ENCODE measurements at places on chromosomes 6 and 20.

GRCh38 chr6:56339524-56339923, 92.1 kb upstream of the COL21A1 start:
- DNase-seq = no peak

GRCh38 chr20:50724851-50725723, 6.3 kb upstream of the PARD6B start:
- DNase-seq = peak; percentile 91

- DNase-seq = peak; percentile 71
These were observed 15.8 kb upstream of the RNF182 start for GRCh38 chr6:13908955-13909381.

DNA sequence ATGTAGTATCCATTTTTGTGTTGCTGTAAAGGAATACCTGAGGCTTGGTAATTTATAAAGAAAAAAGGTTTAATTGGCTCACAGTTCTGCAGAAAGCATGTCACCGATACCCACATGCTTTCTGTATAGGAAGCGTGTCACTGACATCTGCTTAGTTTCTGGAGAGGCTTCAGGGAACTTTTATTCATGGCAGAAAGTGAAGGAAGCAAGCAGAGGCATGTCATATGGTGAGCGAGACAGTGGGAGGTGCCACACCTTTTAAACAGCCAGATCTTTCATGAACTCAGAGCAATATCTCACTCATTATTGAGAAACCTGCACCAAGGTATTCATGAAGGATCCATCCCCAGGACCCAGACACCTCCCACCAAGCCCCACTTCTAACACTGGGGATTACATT, 3.5 kb downstream of the SUMO4 start:
- DNase-seq = no peak

DNA sequence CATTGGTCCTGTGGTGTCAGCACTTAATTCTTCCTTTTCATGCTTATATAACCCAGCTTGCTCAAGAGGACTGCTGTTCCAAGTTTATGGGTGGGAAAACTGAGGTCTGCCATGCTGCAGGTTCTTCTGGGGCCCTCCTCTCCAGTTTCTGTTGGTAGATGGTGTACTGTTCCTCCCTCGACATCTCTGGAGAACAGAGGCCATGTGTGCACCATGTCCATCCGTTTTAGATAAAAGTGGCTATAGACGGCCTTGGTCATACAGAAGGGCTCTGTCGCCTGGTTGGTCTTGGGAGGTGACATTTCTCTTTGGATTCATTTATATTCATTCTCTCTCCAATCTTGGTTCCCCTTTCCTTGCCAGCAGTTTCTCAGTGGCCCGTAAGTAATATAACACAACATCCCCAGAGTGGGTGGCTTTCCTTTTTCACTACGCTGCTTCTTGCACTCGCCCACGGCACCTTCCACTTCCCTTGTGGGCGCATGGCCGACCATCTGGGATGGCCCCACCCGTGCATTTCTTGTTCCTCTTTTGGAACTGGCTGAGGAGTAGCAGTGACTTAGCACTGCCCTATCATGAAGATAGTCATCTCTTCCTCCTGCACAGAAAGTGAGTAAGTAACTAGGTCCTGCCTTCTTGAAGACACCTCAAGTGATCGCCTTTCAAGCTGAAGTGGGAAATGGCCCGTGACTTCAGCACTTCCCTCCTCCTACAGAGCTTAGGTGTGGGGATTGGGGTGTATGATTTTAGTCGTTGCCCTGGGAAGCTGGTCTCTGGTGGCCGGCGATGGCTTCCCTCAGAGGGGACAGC, 94.2 kb downstream of the RREB1 start:
- DNase-seq = no peak

DNA sequence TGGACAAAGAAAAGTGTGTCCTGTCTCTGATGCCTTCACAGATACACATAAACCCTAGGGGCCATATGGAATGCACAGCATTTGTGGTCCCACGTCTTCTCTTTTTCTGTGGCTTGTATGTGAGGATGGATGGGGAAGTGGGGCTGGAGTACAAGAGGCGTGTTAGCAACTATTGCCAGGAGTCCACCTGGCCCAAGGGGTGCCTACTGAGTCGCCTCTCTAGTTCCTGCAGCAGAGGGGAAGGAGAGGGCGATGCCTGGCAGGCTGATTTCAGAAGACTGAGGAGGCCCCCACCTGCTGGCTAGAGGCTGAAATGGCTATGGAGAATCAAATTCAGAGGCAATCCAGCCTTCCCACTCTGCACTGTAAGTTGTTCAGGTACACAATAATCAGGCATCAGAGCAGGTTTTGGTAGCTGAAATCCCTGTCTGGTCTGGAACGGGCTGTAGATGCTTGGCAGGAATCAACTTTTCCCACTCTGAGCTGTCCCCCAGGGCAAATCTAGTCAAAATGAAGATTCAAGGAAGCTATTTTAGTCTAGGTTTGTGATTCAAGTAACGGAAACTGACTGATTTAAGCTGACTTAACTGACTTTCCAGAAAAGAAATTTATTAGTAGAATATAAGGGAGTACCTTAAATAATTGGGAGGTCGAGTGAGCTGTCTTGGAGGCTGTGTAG, 14.9 kb upstream of the PPARD start:
- DNase-seq = peak; percentile 32

GRCh38 chr20:3629893-3630292, 33.3 kb downstream of the GFRA4 start:
- DNase-seq = no peak

GRCh38 chr20:38315290-38315966, 11.5 kb downstream of the BPI start:
- DNase-seq = no peak

DNA sequence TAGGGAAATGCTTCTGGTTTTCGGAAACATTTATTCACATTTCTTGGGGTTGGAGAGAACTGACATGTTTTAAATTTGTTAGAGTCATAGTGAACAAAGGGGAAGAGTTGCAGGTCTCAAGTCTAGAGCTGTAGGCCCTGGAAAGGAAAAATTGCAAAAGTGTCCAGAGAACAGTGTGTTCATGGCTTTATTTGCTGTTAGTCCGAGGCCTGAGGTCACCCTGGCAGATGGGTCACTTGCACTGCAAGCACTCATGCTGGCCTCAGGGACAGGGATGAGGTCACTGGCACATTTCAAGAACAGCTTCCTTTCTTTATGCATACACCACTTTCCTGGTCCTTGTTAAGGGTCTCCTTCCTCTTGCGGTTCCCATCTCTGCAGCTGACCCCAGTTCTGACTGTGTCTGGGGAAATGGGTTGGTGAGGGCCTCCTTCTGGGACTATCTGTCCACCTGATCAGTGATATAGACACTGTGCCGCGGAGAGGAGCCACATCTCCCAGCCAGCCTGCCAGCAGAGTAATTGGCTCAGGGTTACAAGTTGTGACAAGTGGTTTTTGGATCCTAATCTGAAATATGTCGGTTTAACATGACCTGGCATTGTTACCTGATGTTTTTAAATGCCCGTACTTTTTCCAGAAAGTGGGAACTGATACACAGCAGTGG, 194.0 kb downstream of the EYA4 start:
- DNase-seq = no peak

DNA sequence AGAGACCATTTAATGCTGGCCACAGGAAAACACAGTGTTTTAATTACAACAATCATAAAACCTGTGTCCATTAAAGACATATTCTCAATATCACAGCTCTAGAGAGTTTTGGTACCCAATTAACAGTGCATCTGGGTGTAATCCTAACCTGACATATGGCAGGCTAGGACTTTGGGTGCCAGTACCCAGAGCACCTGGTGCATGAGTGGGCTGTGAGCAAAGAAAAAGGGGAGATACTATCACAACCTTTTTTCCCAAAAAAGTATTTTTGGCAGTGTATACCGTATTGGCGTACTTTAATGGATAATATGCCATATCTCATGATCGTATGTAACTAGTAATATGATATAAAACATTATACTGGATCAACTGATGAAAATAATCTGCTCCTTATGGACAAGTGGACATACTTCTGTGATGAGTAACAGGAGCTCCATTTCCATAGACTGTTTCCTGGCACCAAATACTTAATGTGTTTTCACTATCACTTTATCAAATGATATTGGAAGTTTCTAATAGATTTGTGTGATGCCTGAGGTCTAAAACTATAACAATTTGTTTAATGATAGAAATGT, 91.7 kb downstream of the COL19A1 start:
- DNase-seq = no peak

GRCh38 chr20:16479666-16480065, 93.6 kb downstream of the KIF16B start:
- no peak for DNase-seq

- DNase-seq = peak; percentile 81
These were observed 60.0 kb upstream of the BTN3A2 start for GRCh38 chr6:26304797-26305640.

GRCh38 chr6:78629154-78629721, 238.1 kb upstream of the IRAK1BP1 start:
- no peak for DNase-seq

DNA sequence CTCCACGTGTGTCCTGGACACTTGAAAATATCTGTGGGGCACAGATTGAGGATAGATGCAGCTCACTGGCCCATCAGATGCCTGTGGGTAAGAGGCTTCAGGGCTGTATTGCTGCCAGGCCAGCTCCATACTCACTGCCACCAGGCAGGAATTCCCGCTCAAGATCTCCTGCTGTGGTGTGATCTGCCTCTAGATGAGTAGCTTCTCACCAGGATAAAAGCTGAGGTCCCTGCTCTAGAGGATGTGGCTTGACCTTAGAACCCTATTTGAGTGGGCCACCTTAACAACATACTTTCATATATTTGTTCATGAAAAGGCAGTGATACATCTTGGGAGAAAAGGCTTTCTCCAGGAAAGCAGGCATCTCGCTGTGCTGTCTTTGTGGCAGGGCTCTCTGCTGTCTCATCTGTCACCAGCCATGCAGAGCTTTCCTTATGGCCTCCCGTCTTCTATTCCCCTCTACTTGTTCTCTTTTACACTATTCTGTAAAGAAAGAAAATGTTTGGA, 165.7 kb upstream of the RNF217 start:
- no peak for DNase-seq

DNA sequence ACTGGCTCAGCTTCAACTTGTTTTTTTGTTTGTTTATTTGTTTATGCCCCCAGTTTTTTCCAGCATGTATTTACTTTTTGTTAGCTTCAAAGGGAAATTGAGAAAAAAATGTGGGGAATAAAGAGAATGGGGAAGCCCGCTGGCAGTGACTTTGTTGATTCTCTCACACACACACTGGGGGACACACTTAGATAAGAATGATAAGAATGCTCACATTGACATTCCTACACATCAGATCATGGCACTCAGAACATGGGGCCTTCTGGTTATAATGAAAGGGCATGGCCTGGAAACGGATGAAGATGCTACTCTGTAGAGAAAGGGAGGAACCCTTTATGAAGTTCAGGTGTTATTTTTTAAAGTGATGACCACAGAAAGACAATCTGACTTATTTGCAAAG, 15.6 kb upstream of the DAAM2 start:
- DNase-seq = no peak

- DNase-seq = no peak
These were observed 77.3 kb downstream of the TRMT11 start for GRCh38 chr6:126063512-126064146.

- DNase-seq = no peak
These were observed 8.1 kb downstream of the L3MBTL1 start for GRCh38 chr20:43515628-43516027.

DNA sequence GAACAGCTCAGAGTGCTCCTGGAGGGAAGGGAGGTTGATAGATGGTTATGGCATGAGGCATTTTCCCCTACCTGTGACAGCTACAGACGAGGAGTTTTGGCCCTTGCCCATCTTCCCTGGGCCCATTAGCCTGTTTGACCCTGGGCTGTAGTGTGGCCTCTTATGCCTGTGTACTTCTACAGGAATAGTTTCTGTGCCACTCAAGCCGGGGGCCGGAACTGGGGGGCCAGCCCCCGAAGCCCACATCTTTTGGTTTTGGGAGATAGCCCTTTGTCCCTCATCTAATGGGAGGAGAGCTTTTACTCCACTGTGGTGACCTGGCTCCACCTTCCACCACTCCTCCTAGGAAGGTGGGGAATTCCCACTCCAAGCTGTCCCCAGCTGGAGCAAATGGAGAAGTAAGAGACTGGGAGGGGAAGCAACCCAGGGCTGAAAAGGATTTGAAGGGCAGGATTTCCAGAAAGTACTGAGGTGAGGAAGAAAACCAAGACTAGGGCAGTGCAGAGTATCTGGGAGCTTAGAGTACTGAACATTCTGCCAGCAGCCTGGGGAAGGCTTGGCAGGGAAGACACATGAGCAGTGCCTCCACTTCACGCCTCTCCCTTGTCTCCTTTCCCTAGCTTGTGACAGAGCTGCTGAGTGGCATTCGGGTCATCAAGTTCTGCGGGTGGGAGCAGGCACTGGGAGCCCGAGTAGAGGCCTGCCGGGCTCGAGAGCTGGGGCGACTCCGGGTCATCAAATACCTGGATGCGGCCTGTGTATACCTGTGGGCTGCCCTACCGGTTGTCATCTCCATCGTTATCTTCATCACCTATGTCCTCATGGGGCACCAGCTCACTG, 6.9 kb downstream of the ABCC10 start:
- no peak for DNase-seq

DNA sequence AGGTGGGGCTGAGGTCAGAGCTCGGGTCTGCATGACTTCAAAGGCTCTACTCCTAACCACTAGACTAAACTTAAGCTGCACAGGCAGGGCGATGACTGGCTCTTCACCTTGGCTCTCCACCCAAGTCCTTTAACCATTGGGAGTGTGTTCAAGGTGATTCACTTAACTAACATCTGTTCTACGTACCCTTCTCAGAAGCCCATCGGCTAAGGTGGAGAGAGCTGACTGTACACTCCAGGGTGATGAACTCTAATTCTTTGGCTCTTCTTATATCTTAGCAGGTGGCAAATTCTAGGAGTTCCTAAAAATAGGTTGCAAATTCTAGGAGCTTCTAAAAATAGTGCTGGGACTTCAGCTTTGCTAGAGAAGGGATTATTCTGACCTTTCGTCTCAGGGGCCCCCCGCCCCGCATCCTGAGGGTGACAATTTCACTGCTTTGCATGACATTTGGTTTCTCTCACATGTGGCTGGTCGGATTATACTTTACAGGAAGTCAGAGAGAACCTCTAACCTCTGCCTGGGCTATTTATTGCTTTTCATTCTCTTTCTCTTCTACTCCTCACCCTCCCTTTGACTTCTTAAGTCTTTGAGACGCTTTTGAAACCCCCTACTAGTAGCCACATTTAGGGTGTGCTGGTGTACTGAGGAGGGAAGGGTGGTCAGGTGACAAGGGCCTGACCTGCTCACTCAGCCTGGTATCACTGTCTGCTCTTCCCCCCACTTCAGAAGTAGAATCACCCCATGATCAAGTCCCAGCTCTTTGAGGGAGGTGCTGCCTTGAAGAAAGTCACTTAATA, 55.5 kb downstream of the PRDM1 start:
- no peak for DNase-seq

GRCh38 chr6:14235653-14236356, 118.2 kb downstream of the CD83 start:
- no peak for DNase-seq

Data from HCT116 (cell line).